Activated naive CD4-positive, alpha-beta T cell treated with anti-CD3 and anti-CD28 coated beads, Interleukin-2, amount 50 U/mL, for 16 hours (primary cell): ENCODE measurements at places on chromosomes 3 and 15.

DNA sequence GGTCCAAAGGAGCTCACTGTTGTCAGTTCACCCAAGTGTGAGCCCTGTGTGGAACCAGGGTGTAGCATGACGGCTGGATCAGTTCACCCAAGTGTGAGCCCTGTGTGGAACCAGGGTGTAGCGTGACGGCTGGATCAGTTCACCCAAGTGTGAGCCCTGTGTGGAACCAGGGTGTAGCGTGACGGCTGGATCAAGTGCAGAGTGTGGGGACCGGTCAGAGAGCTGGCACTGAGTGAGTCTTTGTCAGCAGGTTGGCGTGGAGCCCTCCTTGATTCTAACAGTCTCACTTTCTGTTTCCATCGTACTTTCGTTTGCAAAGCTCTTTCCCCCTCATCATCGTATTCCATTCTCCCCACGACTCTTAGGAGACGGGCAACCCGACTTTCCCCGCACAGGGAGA lies 57.9 kb upstream of the DLG1 start:
- DNase-seq: no peak

DNA sequence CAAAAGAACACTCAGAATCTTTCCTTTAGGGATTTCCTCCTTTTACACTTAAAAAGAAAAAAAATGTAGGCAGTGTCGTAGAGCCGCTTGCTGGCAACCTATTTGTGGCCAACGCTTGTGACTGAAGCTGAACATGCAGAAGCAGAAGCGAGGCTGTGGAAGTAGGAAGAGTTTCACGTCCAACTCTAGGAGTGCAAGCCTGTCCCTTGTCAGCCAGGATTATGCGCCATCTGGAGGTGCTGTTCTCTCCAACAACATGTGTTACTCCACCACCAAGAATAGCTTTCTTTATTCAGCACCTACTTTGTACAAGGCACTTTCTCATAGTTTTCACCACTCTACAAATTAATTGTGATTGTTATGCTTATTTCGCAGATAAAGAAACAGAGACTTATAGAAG lies 223.2 kb upstream of the LMCD1 start:
- no peak for DNase-seq

- DNase-seq: peak; percentile 100
Measured at GRCh38 chr3:133573054-133573628, 345 bp upstream of the CDV3 start.

- DNase-seq: no peak
Measured at GRCh38 chr15:45106002-45106790, 7.8 kb downstream of the DUOX2 start.

DNA sequence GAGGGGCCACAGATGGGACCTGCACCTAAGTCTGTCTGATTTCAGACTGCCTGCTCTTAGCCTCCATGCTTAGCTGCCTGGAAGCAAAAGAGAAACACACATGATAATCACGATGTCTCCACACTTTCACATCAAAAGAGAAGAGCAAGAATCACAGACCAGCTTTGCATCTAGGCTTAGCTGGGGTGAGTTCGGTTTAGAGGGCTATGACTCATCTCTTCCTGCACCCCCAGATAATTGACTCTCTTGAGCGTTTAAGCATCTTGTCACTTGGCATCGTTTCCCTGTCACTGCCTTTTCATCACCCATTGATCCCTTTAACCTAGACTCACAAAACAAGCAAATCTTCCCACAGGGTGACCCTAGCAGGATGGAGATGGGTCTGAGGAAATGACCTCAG lies 124.0 kb downstream of the NTRK3 start:
- no peak for DNase-seq
